ENCODE measurements at places on chromosomes 7 and 10.
A peak's percentile ranks its signal among the peaks of the same experiment; 100 is the strongest.

DNA sequence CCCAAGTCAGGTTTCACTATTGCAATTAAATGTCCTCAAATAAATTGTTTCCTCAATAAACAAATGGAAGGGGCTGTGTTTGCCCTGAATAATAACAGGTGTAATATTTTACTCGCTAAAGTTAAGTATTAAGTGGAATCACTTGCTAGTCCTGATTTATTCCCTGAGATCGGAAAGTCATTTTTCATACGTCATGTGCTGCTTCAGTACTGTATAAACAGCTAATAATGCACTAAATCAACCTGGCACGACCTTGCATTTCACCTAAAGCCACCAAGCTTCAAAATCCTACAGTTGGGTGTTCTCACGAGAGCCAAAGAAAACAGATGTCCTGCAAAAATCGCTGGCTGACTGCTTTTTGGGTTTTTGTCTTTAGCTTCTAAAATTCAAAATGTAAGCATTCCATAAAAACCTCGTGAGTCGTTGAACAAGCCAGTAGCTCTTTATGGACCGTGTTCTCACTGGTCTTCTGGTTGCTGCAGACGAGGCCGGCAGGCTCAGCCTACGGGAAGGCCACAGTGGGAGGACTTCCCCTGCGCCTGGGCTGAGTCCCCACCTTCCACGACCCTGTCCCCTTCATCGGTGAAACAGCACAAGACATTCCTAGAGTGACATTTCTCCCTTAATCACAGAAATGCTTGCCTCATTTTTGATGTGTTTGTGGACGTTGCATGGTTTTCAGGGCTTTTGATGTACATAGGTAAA lies 17.9 kb upstream of the MNX1 start:
- H3K36me3 ChIP-seq, result no peaks in the 10 kb centered on the region
- no peaks in the 10 kb centered on the region for H3K4me1 ChIP-seq
- H3K27me3 ChIP-seq, result peaks cover 57% of the 10 kb centered on the region
- peak; percentile 22 for DNase-seq

- H3K36me3 ChIP-seq, result no peaks in the 10 kb centered on the region
- no peaks in the 10 kb centered on the region for H3K27me3 ChIP-seq
- no peak for DNase-seq
These were observed 12.7 kb downstream of the ADCY1 start for GRCh38 chr7:45586542-45587520.

- no peak overlapping the region for H3K27ac ChIP-seq
- H3K36me3 ChIP-seq, result no peaks in the 10 kb centered on the region
- H3K4me3 ChIP-seq, result no peak overlapping the region
- H3K27me3 ChIP-seq, result no peaks in the 10 kb centered on the region
- DNase-seq, result no peak
These were observed 54.9 kb downstream of the IKZF1 start for GRCh38 chr7:50359258-50359994.

GRCh38 chr7:142957723-142958122 lies 4.4 kb downstream of the KEL start:
- H3K27me3 ChIP-seq, result no peaks in the 10 kb centered on the region
- no peak overlapping the region for H3K27ac ChIP-seq
- no peak overlapping the region for H3K4me3 ChIP-seq
- no peak for DNase-seq
- no peaks in the 10 kb centered on the region for H3K4me1 ChIP-seq
- H3K36me3 ChIP-seq, result no peaks in the 10 kb centered on the region

GRCh38 chr7:131904760-131905327 lies 348.4 kb upstream of the PODXL start:
- peaks cover 18% of the 10 kb centered on the region for H3K27me3 ChIP-seq
- no peak overlapping the region for H3K27ac ChIP-seq
- H3K36me3 ChIP-seq, result no peaks in the 10 kb centered on the region
- DNase-seq, result no peak
- H3K4me1 ChIP-seq, result no peaks in the 10 kb centered on the region
- H3K4me3 ChIP-seq, result no peak overlapping the region

- H3K4me1 ChIP-seq, result no peaks in the 10 kb centered on the region
- DNase-seq, result no peak
- no peak overlapping the region for H3K4me3 ChIP-seq
These were observed 302.5 kb downstream of the PHTF2 start for GRCh38 chr7:78101076-78101475.

DNA sequence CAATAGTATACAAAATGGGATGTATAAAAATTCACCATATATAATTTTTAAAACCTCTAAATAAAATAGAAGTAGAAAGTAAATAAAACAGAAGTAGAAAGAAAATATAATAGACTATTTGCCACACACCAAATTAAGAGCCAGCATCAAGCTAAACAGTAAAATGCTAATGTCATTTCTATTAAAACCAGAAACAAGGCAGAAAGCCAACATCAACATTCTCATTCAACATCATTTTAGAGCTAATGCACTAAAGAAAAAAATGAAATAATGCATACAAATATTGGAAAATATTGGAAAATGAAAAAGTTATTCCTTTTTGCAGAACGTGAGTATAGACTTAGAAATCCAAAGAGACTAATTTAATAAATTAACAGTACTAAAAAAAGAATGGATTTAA lies 23.4 kb upstream of the RELN start:
- no peak overlapping the region for H3K27ac ChIP-seq
- no peaks in the 10 kb centered on the region for H3K36me3 ChIP-seq
- no peaks in the 10 kb centered on the region for H3K4me1 ChIP-seq
- H3K4me3 ChIP-seq, result no peak overlapping the region
- no peak for DNase-seq
- no peaks in the 10 kb centered on the region for H3K27me3 ChIP-seq

- peaks cover 97% of the 10 kb centered on the region for H3K4me1 ChIP-seq
- H3K27ac ChIP-seq, result peak overlapping the region; percentile 44
- H3K36me3 ChIP-seq, result no peaks in the 10 kb centered on the region
- H3K4me3 ChIP-seq, result no peak overlapping the region
- DNase-seq, result no peak
These were observed 23.1 kb upstream of the DDIT4 start for GRCh38 chr10:72250666-72251065.

DNA sequence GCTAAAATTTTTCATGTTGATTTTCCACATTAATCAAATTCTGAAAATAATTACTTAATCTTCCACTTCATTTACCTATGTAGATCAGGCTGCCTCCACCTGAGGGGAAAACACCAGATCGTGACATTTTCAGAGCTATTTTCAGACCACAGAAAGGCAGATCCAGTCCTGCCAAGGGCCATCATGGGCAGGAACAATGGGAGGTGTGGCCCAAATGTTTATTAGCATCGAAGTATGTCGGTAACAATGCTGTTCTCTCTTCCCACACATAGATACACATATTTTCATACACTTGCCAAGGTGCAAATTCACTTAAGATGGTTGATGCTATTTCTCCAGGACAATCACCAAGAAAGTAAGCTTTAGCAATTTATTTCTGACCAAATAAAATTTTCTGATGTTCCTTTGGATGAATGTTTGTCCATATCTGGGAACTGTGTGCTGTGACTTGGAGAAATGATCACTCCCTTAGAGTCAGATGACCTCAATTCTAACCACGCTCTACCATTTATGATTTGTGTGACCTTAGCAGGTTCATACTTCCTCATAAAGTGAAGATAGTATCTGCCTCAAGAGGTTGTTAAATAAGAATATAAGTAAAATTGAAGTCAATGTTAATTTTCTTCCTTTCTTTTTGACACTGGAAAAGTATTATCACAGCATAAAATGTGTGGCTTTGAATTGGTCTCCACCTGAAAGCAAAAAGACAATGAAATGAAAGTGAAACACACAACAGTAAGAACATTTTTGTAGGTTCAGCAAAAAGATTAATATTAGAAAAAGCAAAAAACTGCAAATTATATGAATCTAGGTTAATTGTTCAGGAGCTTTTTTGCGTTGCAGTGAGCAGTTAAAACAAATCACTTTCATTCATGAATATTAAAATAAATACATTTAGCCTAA lies 310.4 kb upstream of the PHF14 start:
- H3K27ac ChIP-seq, result no peak overlapping the region
- no peaks in the 10 kb centered on the region for H3K36me3 ChIP-seq
- H3K27me3 ChIP-seq, result no peaks in the 10 kb centered on the region

- DNase-seq, result no peak
- no peak overlapping the region for H3K4me3 ChIP-seq
- peaks cover 2% of the 10 kb centered on the region for H3K4me1 ChIP-seq
- no peak overlapping the region for H3K27ac ChIP-seq
- H3K27me3 ChIP-seq, result peaks cover 25% of the 10 kb centered on the region
These were observed 5.8 kb downstream of the KNDC1 start for GRCh38 chr10:133165556-133166503.

DNA sequence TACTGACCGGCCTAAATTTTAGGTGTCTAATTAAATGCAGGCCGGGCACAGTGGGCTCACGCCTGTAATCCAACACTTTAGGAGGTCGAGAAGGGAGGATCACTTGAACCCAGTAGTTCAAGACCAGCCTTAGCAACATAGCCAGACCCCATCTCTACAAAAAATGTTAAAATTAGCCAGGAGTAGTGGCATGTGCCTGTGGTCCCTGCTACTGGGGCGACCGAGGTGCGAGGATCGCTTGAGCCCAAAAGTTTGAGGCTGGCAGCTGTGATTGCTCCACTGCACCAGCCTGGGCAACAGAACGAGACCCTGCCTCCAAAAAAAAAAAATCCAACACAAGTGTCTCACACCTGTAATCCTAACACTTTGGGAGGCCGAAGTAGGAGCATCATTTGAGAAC lies 491 bp upstream of the SLC37A3 start:
- H3K36me3 ChIP-seq, result no peaks in the 10 kb centered on the region
- peak; percentile 59 for DNase-seq
- H3K4me3 ChIP-seq, result peak overlapping the region; percentile 95
- H3K4me1 ChIP-seq, result peaks cover 23% of the 10 kb centered on the region

GRCh38 chr7:153657182-153657800 lies 394.9 kb upstream of the DPP6 start:
- no peak for DNase-seq
- H3K36me3 ChIP-seq, result no peaks in the 10 kb centered on the region
- no peak overlapping the region for H3K4me3 ChIP-seq
- H3K27ac ChIP-seq, result no peak overlapping the region
- no peaks in the 10 kb centered on the region for H3K4me1 ChIP-seq

DNA sequence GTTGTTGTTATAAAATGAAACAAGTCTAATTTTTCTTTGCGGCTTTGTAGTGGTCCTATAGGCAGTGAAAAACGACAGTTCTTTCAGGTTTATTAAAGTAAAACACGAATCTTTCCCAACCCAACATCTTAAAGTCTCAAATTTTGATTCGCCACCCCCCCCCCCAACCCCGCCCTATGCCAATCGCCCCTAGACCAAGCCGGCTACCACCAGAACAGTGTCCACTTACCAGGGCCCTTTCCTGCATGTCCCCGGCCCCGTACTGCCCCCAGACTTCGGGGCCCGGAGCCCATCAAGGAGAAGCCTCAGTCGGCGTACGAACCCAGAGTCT lies 335 bp upstream of the CHCHD1 start:
- H3K27ac ChIP-seq, result peak overlapping the region; percentile 91
- peaks cover 32% of the 10 kb centered on the region for H3K4me1 ChIP-seq
- no peaks in the 10 kb centered on the region for H3K27me3 ChIP-seq
- peak overlapping the region; percentile 91 for H3K4me3 ChIP-seq
- peaks cover 27% of the 10 kb centered on the region for H3K36me3 ChIP-seq

- no peak for DNase-seq
- H3K27ac ChIP-seq, result peak overlapping the region; percentile 59
- H3K36me3 ChIP-seq, result peaks cover 16% of the 10 kb centered on the region
- H3K27me3 ChIP-seq, result no peaks in the 10 kb centered on the region
These were observed 240.1 kb downstream of the ELMO1 start for GRCh38 chr7:37208528-37208927.

DNA sequence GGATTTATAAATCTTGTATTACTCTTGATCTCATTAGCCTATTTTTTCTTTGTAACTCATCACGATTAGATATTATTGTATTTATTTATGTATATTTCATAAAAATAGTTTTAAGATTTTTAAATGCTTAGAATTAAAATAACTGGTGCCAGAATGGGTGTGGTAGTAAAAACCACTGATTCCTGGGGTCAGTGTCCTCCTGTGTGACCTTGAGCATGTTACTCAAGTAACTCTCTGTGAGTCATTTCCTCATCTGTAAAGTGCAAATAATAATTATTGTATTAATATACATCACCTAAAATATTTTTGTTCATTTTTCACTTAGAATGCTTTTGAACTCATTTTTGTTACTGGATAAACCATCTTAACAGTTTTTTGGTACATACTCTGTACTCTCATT lies 91.3 kb upstream of the TMEM229A start:
- H3K27me3 ChIP-seq, result no peaks in the 10 kb centered on the region
- DNase-seq, result no peak
- no peaks in the 10 kb centered on the region for H3K4me1 ChIP-seq
- H3K27ac ChIP-seq, result no peak overlapping the region

- no peak overlapping the region for H3K4me3 ChIP-seq
- peaks cover 23% of the 10 kb centered on the region for H3K4me1 ChIP-seq
- DNase-seq, result no peak
- H3K36me3 ChIP-seq, result no peaks in the 10 kb centered on the region
- no peaks in the 10 kb centered on the region for H3K27me3 ChIP-seq
These were observed 140.4 kb downstream of the NRBF2 start for GRCh38 chr10:63273577-63273976.

GRCh38 chr7:36749282-36749960 lies 25.1 kb upstream of the AOAH start:
- no peaks in the 10 kb centered on the region for H3K27me3 ChIP-seq
- no peak overlapping the region for H3K27ac ChIP-seq
- H3K36me3 ChIP-seq, result no peaks in the 10 kb centered on the region
- DNase-seq, result no peak
- H3K4me1 ChIP-seq, result peaks cover 5% of the 10 kb centered on the region

DNA sequence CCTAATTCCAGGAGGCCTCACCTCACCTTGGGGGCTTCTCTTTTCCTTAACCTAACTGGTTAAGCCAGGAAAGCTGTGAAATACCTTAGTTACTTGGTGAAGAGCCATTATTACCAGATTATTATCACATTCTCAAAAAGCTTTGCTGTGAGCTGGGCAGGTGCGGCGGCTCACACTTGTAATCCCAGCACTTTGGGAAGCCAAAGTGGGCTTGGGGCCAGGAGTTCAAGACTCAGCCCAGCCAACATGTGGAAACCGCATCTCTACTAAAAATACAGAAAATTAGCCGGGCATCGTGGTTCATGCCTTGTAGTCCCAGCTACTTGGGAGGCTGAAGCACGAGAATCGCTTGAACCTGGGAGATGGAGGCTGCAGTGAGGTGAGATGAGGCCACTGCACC lies 102.4 kb upstream of the KLF6 start:
- H3K4me3 ChIP-seq, result no peak overlapping the region
- H3K27ac ChIP-seq, result peak overlapping the region; percentile 67
- H3K4me1 ChIP-seq, result peaks cover 18% of the 10 kb centered on the region
- H3K27me3 ChIP-seq, result no peaks in the 10 kb centered on the region

- H3K27ac ChIP-seq, result no peak overlapping the region
- no peak overlapping the region for H3K4me3 ChIP-seq
- no peaks in the 10 kb centered on the region for H3K27me3 ChIP-seq
These were observed 475.1 kb upstream of the FOXK1 start for GRCh38 chr7:4207011-4207410.
